ENCODE measurements at places on chromosomes 3 and 15.

DNA sequence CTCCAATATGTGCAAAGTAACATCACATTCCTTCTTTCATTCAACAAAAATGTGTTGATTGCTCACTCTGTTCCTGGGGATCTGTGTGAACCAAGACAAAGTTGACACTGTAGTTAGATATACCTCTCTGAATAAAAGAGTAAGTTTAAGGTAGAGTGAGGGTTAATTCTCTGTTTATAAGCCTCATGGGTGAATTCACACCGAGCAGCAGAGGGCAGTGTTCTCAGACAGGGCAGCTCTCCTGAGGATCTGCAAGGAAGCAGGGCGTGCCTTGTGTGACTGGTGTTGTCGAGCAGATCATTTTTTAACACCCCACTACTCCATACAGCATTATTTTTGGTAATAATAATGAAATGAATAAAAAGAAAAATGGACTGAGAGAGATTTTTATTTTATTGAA lies 34.4 kb downstream of the PAQR9 start:
- peak; percentile 49 for DNase-seq
- no peak overlapping the region for H3K4me3 ChIP-seq
- no peaks in the 10 kb centered on the region for H3K36me3 ChIP-seq
- peaks cover 12% of the 10 kb centered on the region for H3K27me3 ChIP-seq
- H3K4me1 ChIP-seq, result no peaks in the 10 kb centered on the region
- no peak overlapping the region for H3K27ac ChIP-seq

DNA sequence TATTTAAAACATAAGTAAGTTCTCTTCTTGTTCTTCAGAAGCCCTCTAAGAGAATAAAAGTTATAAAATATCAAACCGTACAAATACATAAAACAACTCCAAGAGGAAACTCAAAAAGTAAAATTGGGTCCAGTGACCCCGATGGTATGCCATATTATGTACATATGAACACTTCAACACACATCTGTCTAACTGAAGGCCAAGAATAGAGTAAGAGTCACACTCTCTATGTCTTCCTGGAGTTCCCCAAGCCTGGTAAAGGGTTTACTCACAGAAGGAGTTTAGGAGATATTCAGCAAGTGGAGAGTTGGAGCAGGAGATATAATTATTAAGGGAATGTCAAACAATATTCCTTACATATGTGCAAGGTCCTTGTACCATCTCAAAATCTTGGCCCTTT lies 101.3 kb upstream of the EIF1B start:
- no peak overlapping the region for H3K4me3 ChIP-seq
- no peaks in the 10 kb centered on the region for H3K4me1 ChIP-seq
- H3K27me3 ChIP-seq, result no peaks in the 10 kb centered on the region
- no peak for DNase-seq
- no peaks in the 10 kb centered on the region for H3K36me3 ChIP-seq
- no peak overlapping the region for H3K27ac ChIP-seq

GRCh38 chr3:4838621-4839022 lies 140.6 kb upstream of the BHLHE40 start:
- H3K27ac ChIP-seq, result peak overlapping the region; percentile 9
- DNase-seq, result no peak
- peaks cover 70% of the 10 kb centered on the region for H3K36me3 ChIP-seq
- H3K27me3 ChIP-seq, result no peaks in the 10 kb centered on the region
- H3K4me3 ChIP-seq, result no peak overlapping the region

DNA sequence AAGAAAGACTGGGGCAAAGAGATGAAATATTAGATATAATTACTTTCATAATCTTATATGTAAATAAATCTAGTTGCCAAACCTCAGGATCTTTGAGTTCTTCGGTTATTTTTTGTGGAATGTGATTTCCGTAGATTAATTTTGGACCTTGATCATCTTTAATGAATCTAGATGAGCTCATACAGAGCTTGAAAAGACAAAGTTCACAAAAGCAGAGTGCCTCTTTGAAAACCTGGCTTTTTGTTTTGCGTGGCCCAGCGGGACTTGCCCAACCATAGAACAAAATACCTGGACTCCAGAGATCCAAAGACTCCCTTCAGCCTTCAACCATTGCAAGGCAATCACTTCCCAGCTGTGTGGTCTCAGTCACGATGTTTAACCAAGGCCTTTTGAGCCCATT lies 54.8 kb upstream of the CHST2 start:
- no peak overlapping the region for H3K4me3 ChIP-seq
- H3K36me3 ChIP-seq, result peaks cover 16% of the 10 kb centered on the region
- no peaks in the 10 kb centered on the region for H3K27me3 ChIP-seq
- no peak for DNase-seq
- H3K27ac ChIP-seq, result no peak overlapping the region

GRCh38 chr3:40911264-40911663 lies 288.0 kb upstream of the CTNNB1 start:
- H3K4me3 ChIP-seq, result no peak overlapping the region
- H3K36me3 ChIP-seq, result no peaks in the 10 kb centered on the region
- DNase-seq, result no peak
- H3K27me3 ChIP-seq, result no peaks in the 10 kb centered on the region
- no peaks in the 10 kb centered on the region for H3K4me1 ChIP-seq

DNA sequence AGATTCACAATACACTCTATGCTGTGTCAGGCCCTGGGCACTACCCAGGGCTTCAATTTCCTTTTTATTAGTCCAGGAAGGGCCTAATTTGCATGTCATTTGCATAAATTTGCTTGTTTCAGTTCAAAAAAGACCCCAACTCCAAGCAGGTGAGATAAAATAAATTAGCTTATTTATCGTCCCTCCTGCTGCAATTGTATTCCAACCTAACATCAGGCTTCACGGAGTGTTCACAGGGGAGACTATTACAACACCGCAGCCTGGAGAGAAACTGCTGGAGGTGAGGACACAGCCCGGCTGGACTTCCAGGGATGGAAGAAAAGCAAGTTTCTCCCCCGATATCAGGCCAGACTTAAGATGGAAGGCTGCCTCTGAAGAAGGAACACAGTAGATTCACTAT lies 62.8 kb downstream of the MEGF11 start:
- H3K4me1 ChIP-seq, result no peaks in the 10 kb centered on the region
- peaks cover 6% of the 10 kb centered on the region for H3K27me3 ChIP-seq
- DNase-seq, result no peak
- no peaks in the 10 kb centered on the region for H3K36me3 ChIP-seq

DNA sequence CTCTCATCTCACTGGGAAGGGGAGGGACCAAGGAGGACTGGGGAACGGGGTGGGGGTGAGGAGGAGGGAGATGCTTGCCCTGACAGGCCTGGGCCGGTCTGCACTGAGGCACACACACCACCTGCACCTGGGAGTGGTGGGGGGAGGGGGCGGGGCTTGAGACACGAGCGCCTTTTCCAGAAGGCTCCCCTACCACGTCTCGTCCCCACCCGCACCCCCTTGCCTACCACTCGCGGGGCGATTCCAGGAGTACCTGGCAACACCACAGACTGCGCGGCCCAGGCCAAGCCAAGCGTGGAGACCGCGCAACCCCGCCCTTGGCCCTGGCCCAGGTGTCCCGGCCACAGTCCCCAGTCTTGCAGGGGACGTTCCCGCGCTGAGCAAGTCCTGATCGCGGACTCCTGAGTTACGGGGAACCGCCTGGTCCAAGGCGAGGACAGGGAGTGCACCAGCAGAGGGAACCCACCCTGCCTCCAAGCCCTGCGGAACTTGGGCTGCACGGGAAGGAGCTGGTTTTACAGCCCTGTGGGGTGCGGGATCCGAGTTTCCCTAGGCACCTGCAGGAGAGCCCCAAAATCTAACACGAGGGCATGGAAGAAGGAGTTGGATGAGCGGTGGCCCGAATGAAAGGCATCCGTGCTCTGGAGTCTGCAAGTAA lies 68.1 kb upstream of the SH3GL3 start:
- H3K4me1 ChIP-seq, result peaks cover 5% of the 10 kb centered on the region
- H3K4me3 ChIP-seq, result no peak overlapping the region
- H3K36me3 ChIP-seq, result no peaks in the 10 kb centered on the region
- H3K27ac ChIP-seq, result no peak overlapping the region
- H3K27me3 ChIP-seq, result peaks cover 44% of the 10 kb centered on the region
- no peak for DNase-seq

GRCh38 chr15:36331531-36332275 lies 247.7 kb upstream of the CDIN1 start:
- DNase-seq, result no peak
- H3K36me3 ChIP-seq, result no peaks in the 10 kb centered on the region
- H3K4me1 ChIP-seq, result no peaks in the 10 kb centered on the region
- H3K27ac ChIP-seq, result no peak overlapping the region

DNA sequence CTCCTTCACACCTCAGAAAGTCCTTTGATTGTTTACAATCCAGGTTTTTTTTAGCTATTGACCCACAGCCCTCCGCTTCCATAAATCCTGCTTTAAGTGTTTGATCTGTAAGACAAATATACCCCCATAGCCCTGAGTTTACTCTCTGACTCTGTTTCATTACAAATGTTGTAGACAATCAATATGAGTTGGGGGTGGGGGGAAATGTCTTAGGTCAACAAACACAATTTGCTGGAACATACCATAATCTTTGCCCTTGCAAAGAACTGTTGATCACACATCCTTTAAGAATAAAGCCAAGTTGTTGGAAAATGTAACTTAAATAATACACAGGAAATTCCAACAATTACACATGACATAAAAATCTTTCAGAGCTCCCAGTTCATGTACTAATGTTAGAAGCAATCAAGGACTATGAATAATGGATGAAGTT lies 301.8 kb upstream of the SEMA6D start:
- no peaks in the 10 kb centered on the region for H3K4me1 ChIP-seq
- H3K36me3 ChIP-seq, result no peaks in the 10 kb centered on the region
- no peaks in the 10 kb centered on the region for H3K27me3 ChIP-seq
- no peak overlapping the region for H3K4me3 ChIP-seq
- H3K27ac ChIP-seq, result no peak overlapping the region

- H3K4me3 ChIP-seq, result no peak overlapping the region
- H3K4me1 ChIP-seq, result no peaks in the 10 kb centered on the region
- H3K27me3 ChIP-seq, result no peaks in the 10 kb centered on the region
These were observed 90.3 kb upstream of the FAM174B start for GRCh38 chr15:92745845-92746271.

- H3K4me1 ChIP-seq, result peaks cover 14% of the 10 kb centered on the region
- no peak overlapping the region for H3K27ac ChIP-seq
- peak; percentile 65 for DNase-seq
These were observed 48.0 kb upstream of the TSPAN3 start for GRCh38 chr15:77118882-77119321.

DNA sequence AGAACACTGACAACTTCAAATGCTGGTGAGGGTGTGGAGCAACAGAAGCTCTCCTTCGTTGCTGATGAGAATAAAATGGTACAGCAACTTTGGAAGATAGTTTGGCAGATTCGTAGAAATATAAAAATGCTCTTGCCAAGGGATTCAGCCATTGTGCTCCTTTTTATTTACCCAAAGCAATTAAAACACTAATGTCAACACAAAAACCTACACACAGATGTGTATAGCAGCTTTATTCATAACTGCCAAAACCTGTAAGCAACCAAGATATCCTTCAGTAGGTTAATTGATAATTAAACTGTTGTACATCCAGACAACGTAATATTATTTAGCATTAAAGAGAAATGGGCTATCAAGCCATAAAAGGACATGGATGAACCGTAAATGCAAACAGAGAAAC lies 37.8 kb upstream of the LSAMP start:
- H3K27ac ChIP-seq, result no peak overlapping the region
- H3K36me3 ChIP-seq, result no peaks in the 10 kb centered on the region
- no peak overlapping the region for H3K4me3 ChIP-seq
- H3K27me3 ChIP-seq, result no peaks in the 10 kb centered on the region
- no peaks in the 10 kb centered on the region for H3K4me1 ChIP-seq

GRCh38 chr3:174102866-174103265 lies 705.3 kb downstream of the NLGN1 start:
- no peaks in the 10 kb centered on the region for H3K36me3 ChIP-seq
- H3K27ac ChIP-seq, result no peak overlapping the region
- H3K4me3 ChIP-seq, result no peak overlapping the region

- H3K27ac ChIP-seq, result no peak overlapping the region
- H3K36me3 ChIP-seq, result no peaks in the 10 kb centered on the region
- no peaks in the 10 kb centered on the region for H3K27me3 ChIP-seq
These were observed 33.5 kb downstream of the RAB6B start for GRCh38 chr3:133862161-133862560.

- no peak overlapping the region for H3K27ac ChIP-seq
- H3K4me3 ChIP-seq, result no peak overlapping the region
- H3K27me3 ChIP-seq, result peaks cover 21% of the 10 kb centered on the region
- H3K36me3 ChIP-seq, result no peaks in the 10 kb centered on the region
These were observed 18.5 kb upstream of the EID1 start for GRCh38 chr15:48859426-48859825.

- peaks cover 20% of the 10 kb centered on the region for H3K36me3 ChIP-seq
- peak; percentile 12 for DNase-seq
- H3K4me1 ChIP-seq, result peaks cover 64% of the 10 kb centered on the region
These were observed 2.0 kb upstream of the TBL1XR1 start for GRCh38 chr3:177199206-177199760.

DNA sequence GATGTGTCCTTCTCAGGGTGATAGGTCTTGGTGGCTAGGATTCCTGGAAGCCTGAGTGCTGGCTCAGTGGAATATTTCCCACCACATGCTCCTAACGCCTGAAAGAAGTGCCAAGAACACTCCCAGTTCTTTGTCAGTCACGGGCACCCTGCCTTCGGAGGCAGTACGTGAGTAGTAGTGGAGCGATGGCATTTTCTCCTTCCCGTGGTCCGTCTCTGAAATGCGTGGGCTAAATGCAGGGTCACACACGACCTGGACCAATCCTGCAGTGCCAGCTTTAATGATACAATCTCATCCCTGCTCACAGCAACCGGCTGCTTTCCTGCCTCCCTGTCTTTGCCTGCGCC lies 14.5 kb downstream of the H1-8 start:
- no peak overlapping the region for H3K4me3 ChIP-seq
- peaks cover 8% of the 10 kb centered on the region for H3K27me3 ChIP-seq
- DNase-seq, result no peak
- peaks cover 9% of the 10 kb centered on the region for H3K4me1 ChIP-seq

DNA sequence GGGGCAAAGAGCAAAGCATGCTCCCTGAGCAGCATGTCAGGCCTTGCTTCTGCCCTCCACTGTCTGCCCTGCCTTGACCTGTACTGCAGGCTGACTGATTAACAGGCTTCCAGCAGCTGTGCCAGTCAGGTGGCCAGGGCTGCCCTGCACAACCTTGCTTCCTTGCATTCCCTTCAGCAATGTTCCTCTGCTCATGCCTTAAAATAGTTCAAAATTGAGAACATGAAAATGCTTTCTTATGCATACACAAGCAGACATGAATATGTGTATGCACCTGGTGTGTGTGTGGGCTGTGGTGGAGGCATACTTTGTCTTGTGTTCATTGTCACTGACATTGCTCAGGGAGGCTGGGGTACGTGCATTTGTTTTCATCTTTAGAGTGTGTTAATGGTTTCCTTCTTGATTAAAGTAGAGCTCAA lies 1.2 kb upstream of the SLC22A13 start:
- no peak for DNase-seq
- H3K27ac ChIP-seq, result no peak overlapping the region
- no peaks in the 10 kb centered on the region for H3K27me3 ChIP-seq
- H3K36me3 ChIP-seq, result peaks cover 5% of the 10 kb centered on the region

- H3K4me1 ChIP-seq, result no peaks in the 10 kb centered on the region
- no peak for DNase-seq
- H3K36me3 ChIP-seq, result no peaks in the 10 kb centered on the region
- H3K27me3 ChIP-seq, result peaks cover 26% of the 10 kb centered on the region
- no peak overlapping the region for H3K27ac ChIP-seq
- H3K4me3 ChIP-seq, result no peak overlapping the region
These were observed 66.3 kb downstream of the MEGF11 start for GRCh38 chr15:66187271-66187670.

- H3K4me3 ChIP-seq, result no peak overlapping the region
- peaks cover 16% of the 10 kb centered on the region for H3K4me1 ChIP-seq
- DNase-seq, result no peak
These were observed 129.6 kb downstream of the FMN1 start for GRCh38 chr15:33064878-33065277.
